ENCODE measurements at places on chromosomes 7 and 10. TPM values are rescaled to one million over a fixed set of nuclear protein-coding genes. Genes with fewer than 3 reads are reported as not detected.

GRCh38 chr10:59993931-59994330 is 87.6 kb upstream of the CCDC6 start:
- no peak for DNase-seq

- no peak for DNase-seq
These were observed 57.3 kb downstream of the FAM53B start for GRCh38 chr10:124686707-124687376.

GRCh38 chr7:24456526-24457218 is 116.6 kb upstream of the PALS2 start:
- DNase-seq = no peak

DNA sequence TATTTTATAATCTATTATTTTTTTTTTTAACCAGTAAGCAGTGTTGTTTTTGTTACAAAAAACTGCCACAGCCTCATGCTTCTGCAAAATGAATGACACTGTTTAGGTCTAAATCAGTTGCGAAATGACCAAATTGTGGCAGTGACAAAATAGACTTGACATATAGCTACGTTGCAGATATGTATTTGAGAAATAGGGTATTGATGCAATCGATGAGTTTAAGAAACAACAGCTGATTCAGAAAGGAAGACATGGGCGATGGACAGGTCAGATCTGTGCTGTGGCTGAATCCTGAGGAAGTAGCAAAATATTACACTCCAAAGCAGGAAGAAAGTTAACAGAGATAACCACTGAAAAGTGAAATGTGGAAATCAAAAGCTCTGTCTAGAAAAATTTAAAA is 89.0 kb upstream of the STEAP4 start:
- DNase-seq = no peak

DNA sequence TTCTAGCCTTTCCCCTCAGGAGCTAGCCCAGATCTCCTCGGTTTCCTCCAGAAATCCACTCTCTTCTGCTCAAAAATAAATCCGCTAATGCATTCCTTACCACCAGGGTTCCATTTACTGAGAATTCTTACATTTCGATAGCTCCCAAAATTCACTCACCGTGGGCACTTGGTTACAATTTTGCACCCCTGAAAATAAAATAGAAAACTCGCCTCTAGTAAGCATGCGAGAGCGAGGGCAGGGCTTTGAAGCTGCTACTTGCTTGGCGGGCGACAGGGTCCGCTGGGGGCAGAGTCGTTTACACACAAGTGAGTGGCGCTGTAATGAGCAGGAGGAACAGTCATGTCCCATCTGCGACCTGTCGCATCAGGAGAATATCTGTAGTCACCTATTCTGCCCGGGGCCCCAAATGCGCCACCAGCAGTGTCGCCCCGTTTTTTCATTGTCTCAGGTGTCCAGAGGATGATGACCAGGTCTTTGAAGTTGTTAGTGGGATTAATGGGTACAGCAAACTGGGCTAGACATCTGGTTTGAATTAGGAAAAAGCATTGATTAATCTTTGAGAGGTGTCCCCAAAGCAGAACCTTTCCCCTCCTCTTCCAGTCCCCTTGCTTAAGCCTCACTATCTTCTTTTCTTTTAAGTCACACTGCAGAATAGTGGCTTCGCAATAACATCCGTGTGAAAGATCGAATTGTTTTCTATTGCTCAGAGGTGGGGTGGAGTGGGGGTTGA is 1.2 kb upstream of the MEOX2 start:
- no peak for DNase-seq

DNA sequence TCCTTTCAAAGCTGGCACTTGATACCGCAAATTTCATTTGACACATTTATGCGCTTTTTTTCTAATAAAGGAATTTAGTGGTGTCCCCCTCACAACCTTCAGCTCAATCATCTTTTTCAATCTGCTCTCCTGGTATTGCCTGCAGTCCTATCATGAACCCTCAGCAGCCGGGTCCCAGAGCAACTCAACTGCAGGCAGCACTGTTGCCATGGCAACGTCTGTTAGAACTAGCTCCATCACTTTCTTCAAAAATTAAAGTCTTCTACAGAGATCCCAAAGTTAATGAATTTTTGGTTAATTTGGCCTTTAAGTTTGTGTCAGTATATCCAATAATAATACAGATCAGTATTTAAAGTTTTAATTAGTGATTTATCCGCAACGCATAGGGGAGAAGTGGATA is 136.1 kb upstream of the TARP start:
- DNase-seq = no peak

DNA sequence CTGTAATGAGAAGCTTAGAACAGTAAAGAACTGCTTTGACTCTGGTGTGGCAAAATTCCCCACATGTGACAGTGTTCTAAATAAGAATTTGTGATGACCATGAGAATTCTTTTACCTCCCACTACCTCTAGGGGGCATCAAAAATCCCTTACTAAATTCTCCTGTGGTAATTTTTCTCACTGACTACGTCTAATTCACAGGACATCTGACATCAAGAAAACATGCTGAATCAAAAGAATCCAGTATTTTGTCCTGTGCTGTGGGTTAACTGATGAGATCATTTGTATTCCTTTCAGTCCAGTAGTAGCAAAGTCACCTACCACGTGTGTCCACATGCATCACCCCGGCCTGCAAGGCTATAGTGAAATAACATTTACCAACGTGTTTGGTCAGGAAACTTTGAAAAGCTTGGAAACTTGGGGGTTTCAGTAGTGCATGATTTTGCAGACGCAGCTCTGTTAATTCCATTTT is 103.8 kb downstream of the ATE1 start:
- DNase-seq = no peak

GRCh38 chr7:24284699-24285506 is 913 bp downstream of the NPY start:
- no peak for DNase-seq

- DNase-seq = no peak
These were observed 439.0 kb downstream of the SH2D4B start for GRCh38 chr10:80976658-80977057.

DNA sequence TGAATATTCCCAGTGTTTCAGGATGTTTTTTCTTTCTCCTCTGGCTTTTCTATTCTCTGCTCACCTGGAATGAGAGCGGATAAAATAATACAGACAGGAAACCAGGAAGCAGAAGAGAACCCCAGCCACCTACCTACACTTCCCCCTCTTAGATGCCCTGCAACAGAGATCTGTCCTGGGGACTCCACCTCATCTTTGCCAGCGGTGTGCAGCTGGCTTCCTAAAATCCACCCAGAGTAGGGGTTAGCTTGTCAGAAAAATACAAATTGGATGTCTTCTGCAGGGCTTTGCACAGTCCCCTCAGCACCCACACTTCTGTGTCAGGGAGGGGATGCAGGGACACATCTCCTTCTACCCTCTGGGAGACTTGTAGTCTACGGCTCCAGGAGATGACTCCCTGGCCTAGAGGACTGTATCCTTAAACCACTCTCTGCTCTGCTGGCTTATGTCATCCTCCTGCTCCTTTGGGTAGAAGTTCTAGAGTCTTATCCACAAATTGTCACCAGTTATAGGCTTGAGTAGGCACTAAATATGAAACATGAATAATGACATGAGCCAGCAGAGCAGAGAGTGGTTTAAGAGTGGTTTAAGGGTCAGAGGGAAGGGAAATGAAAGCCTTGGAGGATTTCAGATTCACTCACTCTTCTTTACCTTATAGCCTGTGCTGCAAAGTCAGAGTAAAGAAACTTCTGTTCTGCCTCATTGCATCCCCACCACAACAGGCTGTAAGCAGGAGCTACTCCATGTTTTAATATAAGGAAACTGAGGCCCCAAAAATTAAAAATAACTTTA is 749.4 kb downstream of the AUTS2 start:
- DNase-seq = no peak

GRCh38 chr10:72334825-72335393 is 19.8 kb downstream of the DNAJB12 start:
- no peak for DNase-seq

GRCh38 chr10:45442662-45443061 is 68.6 kb downstream of the ALOX5 start:
- no peak for DNase-seq

- DNase-seq = no peak
These were observed 51.2 kb downstream of the PDK4 start for GRCh38 chr7:95545007-95545615.

The ABCB1 gene
- 7.6 TPM for total RNA-seq

The ADIRF gene
- 59.4 TPM for total RNA-seq

The HKDC1 gene
- 0.06 TPM for total RNA-seq

The CLDN4 gene
- 0.71 TPM for total RNA-seq

The TMEM243 gene
- 20.5 TPM for total RNA-seq
